Ovary (tissue), 10 donors: ENCODE measurements at places on chromosomes 5 and 9. TPM values are rescaled to one million over a fixed set of nuclear protein-coding genes. Genes with fewer than 3 reads are reported as not detected.

Gene SNX30
- 9.9 TPM for total RNA-seq

Gene PTGES
- total RNA-seq: 5.1 TPM

Gene ARRDC3
- total RNA-seq: 144 TPM

Gene TEK
- 3.3 TPM for total RNA-seq

Gene KCNMB1
- 13.6 TPM for total RNA-seq

Gene EQTN
- 2.3 TPM for total RNA-seq

DNA sequence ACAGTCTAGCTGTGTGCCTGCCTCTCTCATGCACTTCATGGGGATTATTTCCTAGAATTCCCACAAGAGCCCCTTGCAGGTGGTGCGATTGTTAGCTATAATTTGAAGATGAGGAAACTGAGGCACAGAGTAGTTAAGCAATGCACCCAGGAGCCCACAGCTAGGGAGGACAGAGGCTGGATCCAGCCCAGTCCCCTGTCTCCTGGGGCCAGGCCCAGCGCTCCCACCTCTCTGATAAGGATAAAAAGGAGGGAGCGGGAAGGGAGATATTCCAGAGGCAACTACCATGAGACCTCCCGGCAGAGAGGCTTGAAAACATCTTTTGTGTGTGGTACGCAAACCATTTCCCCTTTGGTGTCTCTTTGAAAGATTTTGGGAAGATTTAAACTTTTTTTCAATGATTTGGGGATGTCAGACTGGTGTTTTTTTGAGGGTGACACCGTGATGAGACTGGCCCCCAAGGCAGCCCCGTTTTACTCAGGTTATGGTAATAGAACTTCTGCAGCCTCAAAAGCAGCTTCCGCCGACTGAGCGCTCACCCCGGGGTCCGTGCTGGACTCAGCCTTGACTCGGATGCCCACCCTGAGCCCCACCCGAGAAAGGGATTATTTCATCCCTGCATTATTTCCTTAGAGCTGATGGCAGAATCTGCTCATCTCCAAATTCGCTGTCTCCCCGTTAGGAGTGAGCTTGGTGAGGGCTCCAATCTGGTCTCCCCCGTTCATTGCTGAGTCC lies 144.7 kb upstream of the IER5L start:
- no peak for DNase-seq
- no peak overlapping the region for H3K4me3 ChIP-seq
- peak overlapping the region; percentile 52 for H3K27ac ChIP-seq
- H3K36me3 ChIP-seq: no peaks in the 10 kb centered on the region
- peaks cover 20% of the 10 kb centered on the region for H3K4me1 ChIP-seq

GRCh38 chr5:103473725-103474124 lies 88.9 kb downstream of the NUDT12 start:
- H3K4me3 ChIP-seq: no peak overlapping the region
- DNase-seq: no peak
- H3K27ac ChIP-seq: no peak overlapping the region
- no peaks in the 10 kb centered on the region for H3K27me3 ChIP-seq

DNA sequence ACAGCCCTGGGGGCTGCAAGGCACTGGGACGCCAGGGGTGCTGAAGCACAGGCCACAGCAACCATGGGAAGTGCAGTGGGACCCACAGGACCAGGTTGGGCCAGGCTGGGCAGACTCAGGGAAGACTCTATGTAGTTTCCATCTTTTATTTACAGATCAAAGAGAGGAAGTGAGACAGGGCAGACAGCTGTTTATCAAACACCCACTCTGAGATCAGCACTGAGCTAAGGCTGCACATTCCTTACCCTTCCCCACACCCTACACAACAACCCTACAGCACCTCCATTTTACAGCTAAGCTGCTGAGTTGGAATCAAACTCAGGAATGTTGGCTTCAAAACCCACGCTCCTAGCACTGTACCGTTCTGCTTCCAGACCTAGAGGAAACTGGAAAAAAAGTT lies 19.8 kb downstream of the BARHL1 start:
- H3K4me1 ChIP-seq: no peaks in the 10 kb centered on the region
- H3K27me3 ChIP-seq: no peaks in the 10 kb centered on the region
- no peak for DNase-seq
- H3K36me3 ChIP-seq: no peaks in the 10 kb centered on the region
- no peak overlapping the region for H3K4me3 ChIP-seq
- H3K27ac ChIP-seq: no peak overlapping the region

- H3K27me3 ChIP-seq: no peaks in the 10 kb centered on the region
- H3K27ac ChIP-seq: no peak overlapping the region
- no peaks in the 10 kb centered on the region for H3K4me1 ChIP-seq
- H3K4me3 ChIP-seq: no peak overlapping the region
- H3K36me3 ChIP-seq: no peaks in the 10 kb centered on the region
These were observed 65.0 kb downstream of the DOCK8 start for GRCh38 chr9:279674-280073.

- H3K27me3 ChIP-seq: no peaks in the 10 kb centered on the region
- H3K4me3 ChIP-seq: no peak overlapping the region
- H3K27ac ChIP-seq: no peak overlapping the region
- H3K36me3 ChIP-seq: no peaks in the 10 kb centered on the region
- no peak for DNase-seq
- no peaks in the 10 kb centered on the region for H3K4me1 ChIP-seq
These were observed 30.0 kb upstream of the STOM start for GRCh38 chr9:121399883-121400607.

DNA sequence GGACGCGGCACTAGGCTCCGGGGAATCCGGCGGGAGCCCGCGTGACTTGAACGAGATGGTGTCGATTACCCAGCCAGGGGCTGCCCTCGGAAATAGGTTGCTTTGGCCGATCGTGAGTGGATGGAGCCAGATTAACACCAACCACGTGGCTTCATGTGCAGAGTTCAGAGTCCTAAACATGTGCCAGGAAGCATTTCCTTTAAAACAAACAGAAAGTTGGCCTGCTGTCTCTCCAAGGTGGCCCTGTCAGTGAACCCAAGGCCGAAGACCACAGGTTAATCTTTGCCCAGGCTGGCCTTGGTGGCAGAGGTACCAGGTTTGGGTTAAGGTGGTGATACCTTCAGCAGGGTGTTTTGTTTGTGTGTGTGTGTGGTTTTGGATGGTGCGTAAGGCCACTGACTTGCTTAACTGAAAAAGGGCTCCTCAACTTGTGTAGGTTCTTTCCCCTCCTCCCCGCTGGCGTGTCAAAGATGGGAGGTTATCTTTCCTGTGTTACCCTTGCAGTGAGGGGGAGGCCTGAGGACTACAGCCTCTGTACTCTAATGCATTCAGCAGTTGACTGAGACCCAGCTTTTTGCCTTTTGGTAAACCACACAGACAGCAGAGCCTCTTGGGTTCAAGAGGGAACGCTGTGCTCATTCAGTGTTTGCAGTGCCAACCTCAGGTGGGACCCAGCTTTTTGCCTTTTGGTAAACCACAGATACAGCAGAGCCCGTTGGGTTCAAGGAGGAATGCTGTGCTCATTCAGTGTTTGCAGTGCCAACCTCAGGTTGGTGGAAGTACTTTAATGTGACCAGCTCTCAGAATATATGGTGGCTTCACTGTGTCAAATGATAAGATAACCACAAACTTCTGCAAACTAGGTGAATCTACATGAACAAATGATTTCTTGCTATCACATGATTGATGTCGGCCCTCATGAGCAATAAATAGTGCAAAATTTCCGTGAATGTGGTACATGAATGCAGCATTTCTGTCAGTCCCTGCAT lies 1.4 kb downstream of the IQGAP2 start:
- no peak for DNase-seq
- H3K27ac ChIP-seq: peak overlapping the region; percentile 86
- H3K36me3 ChIP-seq: no peaks in the 10 kb centered on the region
- no peaks in the 10 kb centered on the region for H3K27me3 ChIP-seq
- H3K4me1 ChIP-seq: peaks cover 9% of the 10 kb centered on the region

DNA sequence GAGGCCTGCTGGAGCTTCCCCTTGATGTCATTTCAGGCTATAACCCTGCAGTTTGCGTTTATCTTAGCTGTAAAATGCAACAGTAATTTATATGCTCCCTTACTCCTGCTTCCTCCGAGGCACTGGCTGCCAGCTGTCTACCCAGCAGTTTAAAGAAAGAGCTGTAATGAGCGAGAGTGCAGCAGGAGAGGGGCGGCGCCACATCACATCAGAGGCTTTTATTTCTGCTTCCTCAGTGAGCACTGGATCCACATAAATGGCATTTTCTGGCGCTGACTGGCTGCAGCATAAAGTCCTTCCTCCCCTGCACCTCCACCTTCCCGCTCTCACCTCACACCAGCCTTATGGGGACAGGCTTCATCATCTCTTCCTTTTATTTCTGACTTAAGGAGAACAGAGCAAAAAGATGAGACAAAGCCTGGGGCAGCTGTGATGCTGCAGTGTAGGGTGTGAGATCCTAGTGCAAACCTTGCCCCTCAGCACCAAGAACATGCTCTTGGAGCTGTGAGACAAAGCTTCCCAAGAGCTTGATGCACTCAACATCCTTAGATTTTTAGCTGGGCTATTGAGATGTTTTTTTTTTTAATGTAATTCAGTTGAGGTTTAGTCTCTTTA lies 829.6 kb upstream of the ZNF608 start:
- no peaks in the 10 kb centered on the region for H3K36me3 ChIP-seq
- no peak for DNase-seq
- H3K27me3 ChIP-seq: no peaks in the 10 kb centered on the region
- H3K27ac ChIP-seq: no peak overlapping the region
- no peak overlapping the region for H3K4me3 ChIP-seq
- H3K4me1 ChIP-seq: no peaks in the 10 kb centered on the region

- no peaks in the 10 kb centered on the region for H3K4me1 ChIP-seq
- no peak overlapping the region for H3K4me3 ChIP-seq
- H3K27me3 ChIP-seq: no peaks in the 10 kb centered on the region
- DNase-seq: no peak
These were observed 404.0 kb upstream of the FAM174A start for GRCh38 chr5:100131161-100131560.

DNA sequence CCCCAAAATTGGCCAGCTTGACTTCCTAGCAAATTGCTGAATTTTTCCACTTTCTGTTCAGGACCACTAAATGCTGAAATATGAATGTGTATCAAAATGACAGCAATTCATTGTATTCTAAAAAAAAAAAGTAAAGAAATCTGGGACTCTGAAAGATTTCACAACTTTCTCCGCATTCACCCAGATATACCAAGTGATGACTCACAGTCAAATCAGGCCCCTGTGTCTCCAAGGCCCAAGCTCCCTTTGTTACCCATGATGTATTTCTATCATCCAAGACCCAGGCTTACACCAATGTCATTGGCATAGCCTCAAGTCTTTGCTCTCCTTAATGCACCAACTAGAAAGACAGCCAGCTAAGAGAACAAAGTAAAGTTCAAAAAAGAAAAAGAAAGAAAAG lies 493.9 kb downstream of the NTRK2 start:
- no peaks in the 10 kb centered on the region for H3K27me3 ChIP-seq
- H3K36me3 ChIP-seq: no peaks in the 10 kb centered on the region
- no peak overlapping the region for H3K27ac ChIP-seq
- H3K4me3 ChIP-seq: no peak overlapping the region
- no peak for DNase-seq
